ENCODE measurements at places on chromosomes 16 and 17.

DNA sequence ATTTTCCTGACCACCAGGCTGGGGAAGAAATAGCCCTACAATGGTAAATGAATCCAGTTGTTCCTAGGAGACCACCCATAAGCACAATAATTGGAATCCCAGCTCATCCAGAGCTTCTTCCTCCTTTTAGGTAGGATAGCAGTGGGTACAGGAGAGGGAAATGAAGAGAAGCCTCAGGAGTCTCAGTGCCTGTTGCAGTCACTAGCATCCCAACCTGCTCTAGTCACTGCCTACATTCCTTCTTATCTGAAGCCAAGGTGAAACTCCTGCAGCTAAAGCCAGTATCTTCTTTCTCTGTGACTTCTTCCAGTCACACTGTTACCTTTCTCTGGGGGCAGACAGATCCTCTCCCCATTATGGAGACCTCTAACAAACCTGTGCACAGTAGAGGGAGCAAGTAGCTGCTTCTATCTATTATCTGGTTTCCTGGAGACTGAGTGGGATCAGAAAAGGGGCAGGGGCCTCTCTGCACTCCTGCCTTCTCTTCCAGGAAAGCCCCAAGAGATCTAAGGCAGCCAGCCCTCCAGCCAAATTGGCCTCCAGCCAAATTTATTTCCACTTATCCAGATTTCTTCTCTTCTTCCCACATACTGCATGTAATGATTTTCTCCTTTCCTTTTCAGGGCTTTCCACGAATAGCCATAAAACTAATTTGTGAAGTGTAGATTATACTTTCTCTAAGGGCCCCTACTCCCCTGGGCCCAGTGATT, 85.5 kb downstream of the SSH2 start:
- no peak for DNase-seq

DNA sequence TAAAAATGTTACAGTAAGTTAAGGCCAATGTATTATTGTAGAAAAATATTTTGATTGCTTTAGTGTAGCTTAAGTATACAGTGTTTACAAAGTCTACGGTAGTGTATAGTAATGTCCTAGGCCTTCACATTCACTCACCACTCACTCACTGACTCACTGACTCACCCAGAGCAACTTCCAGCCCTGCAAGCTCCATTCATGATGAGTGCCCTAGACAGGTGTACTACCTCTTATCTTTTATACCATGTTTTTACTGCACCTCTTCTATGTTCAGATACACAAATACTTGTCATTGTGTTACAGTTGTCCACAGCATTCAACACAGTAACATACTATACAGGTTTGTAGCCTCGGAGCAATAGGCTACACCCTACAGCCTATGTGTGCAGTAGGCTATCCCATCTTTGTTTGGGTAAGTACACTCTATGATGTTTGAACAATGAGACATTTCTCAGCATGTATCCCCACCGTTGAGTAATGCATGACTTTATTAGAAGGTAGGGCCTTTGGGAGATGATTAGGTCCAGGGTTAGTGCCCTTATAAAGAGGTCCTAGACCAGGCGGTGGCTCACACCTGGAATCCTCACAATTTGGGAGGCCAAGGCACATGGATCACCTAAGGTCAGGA, 117.8 kb downstream of the SLC39A11 start:
- no peak for DNase-seq

DNA sequence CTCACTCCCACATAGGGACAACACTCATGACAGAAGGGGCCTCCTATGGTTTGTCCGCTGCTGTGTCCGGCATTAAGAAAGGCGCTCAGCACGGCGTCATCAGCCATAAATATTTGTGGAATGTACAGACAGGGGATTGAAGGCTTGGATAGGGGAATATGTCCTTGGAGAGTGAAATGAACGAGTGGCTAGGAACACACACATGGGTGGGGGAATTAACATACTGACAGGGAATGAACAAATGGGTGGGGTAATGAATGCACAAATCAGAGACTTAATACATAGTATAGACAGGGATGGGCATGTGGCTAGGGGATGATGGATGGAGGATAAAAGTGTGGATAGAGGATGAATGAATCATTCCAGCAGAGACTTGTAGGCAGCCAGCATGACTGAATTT, 154.0 kb upstream of the HSBP1 start:
- DNase-seq = peak; percentile 47

- DNase-seq = no peak
Observed at GRCh38 chr16:88356727-88357199, 26.0 kb upstream of the ZNF469 start.

DNA sequence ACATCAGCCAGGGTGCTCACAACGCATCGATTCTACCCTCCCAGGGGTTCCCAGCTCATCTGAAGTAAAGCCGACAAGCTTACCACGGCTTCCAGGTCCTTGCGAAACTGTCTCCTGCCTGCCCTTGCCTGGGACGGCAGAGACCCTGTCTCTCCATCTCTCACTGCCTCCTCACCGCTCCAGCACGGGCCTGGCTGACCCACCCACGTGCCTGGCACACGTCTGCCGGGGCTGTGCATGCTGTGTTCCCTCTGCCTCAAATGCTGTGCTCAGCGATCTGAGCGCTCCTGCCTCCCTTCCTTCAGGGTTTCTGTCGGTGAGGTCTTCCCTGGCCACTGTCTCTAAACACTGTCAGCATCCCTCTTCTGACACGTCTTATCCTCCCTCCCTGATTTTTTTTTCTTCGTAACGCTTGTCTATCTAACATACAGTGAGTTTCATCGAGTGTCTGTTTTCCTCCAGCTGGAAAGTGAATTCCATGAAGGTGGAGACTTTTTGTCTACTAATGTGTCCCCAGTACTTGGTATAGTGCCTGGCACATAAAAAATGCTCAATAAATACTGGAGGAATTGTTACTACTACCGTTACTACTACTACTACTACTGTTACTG, 208.4 kb downstream of the IRF8 start:
- DNase-seq = no peak

DNA sequence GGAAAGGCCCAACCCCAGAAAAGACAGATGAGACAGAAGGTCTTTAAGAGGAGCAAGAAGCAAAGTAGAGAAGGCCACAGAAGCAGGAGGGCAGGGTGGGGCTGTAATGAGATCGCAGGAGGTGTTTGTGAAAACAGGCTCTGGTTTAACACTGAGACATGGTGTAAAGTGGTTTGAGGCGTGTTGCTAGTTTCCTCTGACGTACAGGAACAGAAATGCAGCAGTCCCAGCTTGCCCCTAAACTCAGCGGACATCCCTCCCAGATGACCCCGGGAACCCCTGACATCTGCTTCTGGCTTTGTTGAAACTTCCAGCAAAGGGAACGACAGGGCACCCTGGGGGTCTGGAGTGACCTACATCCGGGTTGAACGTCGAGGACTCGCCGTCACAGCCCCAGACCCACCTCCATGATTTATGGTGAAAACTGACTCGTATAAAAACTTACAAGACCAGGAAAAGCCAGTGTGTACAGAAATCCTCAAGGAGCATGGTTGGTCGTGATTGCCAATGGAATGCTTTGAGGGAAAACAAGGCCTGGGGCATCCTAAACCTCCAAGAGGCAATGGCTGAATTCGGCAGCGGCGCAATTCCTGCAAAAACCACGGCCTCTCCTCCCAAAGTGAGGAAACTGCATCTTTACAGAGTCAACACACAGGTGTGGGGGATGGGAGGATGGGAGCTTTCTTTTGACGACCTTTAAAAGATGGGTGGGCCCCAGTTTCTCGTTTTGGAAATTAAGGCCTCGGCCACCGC, 25.8 kb downstream of the LITAF start:
- DNase-seq = no peak

DNA sequence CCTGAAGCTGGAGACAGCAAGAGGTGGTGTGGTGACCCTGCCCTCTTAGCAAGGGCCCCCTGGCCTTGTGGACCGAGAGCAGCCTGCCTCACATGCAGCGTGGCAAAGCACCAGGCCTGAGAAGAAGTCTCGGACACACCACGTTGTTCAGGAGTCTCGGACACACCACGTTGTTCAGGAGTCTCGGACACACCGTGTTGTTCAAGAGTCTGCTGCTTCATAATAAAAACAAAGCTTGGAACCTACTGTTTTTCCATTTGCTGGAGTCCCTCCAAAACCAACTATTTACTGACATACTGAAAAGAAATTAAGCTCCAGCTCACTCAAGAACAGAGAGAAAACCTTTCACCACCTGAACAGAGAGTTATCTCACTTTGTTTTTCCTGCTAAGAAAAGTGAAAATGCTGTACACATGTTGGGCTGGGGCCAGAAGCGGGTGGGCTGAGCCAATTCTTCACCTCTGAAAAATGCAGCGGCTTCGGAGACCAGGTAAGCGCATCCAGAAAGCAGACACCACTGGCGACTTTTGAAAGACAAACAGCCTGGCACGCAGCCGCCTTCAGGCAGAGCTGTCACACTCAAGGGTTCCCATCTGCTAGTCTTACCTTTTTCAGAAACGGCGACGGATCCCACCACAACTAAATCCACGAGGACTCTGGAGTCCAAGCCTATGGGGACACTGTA, 8.9 kb downstream of the MTHFSD start:
- DNase-seq = no peak

DNA sequence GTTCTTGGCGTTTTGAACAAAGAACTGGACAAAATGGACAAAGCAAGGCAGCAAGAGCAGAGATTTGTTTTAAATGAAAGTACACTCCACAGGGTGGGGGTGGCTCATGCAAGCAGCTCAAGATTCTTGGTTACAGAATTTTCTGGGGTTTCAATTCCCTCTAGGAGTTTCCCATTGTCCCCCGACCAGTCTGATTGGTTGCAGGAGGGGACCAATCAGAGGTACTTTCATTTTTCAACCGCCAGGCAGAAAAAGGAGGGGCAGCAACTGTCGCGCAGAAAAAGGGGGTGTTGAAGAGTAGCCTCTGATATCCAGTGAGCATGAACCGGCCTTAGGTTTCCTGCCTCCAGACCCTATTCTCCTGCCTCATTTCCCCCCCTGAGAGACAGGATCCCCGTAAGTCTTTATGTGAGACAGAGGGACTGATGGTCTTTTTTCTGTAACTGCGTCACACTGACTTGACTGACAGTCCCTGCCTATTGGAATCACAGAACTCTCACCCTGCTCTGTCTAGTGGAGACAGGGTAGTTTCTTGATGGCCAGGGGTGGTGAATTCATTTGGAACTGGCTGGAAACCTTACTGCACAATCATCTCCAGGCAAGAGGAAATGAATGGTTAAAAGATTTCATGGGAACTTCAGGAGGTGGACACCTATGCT, 59.4 kb upstream of the ALOX12 start:
- DNase-seq = peak; percentile 25

DNA sequence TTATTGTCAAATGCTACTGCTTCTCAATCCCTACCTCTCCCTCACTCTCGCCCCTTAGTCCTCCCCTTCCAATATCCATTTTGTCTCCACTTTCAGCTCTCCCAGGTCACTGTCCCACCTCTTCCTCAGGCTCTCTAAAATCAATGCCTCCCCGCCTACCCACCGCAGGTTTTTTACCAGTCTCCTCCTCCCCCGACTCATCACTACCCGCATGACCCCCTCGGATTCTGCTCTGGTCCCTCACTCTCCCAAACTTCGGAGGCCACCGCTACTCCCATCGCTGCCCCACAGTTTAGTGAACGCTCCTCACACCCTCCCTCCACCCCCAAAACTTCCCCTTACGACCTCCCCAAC, 513 bp downstream of the CRLF3 start:
- no peak for DNase-seq
